CD14-positive monocyte (primary cell): ENCODE measurements at places on chromosomes 7 and 10.

GRCh38 chr10:98006266-98006665, 24.2 kb downstream of the CRTAC1 start:
- no peak for DNase-seq

GRCh38 chr10:48461623-48462481, 143.0 kb downstream of the ARHGAP22 start:
- DNase-seq = no peak

DNA sequence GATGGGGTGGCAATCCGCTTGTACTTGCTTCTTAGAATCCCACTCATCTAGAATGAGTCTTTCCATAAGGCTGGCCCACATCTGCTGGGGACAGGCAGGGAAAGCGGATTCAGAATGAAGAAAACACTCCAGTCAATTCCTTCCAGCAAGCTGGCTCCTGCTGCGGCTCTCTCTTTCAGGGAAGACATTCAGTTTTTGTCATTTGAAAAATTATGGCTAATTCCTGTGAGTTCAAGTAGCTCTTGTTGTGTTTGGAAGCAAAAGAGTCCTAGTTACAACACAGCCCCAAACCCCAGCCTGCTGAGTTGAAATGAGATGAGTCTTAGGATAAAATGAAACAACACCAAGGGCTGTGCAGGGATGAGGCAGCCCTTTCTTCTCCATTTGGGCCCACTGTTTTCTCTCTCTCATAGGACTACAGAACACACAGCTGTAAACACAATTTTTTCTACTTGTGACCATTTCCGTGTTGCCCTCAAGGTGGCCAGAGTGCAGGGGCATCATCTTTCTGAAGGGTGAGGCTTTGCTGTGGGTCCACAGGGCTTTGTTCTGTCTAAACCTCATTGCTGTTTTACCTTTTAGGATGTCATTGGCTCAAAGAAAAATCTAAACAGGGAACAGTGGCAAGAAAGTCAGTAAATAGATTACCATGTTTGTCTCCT, 90.8 kb upstream of the EEPD1 start:
- no peak for DNase-seq

- no peak for DNase-seq
These were observed 14.3 kb downstream of the RHEB start for GRCh38 chr7:151505433-151505832.
